ENCODE measurements at places on chromosomes 7 and 10.
A peak's percentile ranks its signal among the peaks of the same experiment; 100 is the strongest.

DNA sequence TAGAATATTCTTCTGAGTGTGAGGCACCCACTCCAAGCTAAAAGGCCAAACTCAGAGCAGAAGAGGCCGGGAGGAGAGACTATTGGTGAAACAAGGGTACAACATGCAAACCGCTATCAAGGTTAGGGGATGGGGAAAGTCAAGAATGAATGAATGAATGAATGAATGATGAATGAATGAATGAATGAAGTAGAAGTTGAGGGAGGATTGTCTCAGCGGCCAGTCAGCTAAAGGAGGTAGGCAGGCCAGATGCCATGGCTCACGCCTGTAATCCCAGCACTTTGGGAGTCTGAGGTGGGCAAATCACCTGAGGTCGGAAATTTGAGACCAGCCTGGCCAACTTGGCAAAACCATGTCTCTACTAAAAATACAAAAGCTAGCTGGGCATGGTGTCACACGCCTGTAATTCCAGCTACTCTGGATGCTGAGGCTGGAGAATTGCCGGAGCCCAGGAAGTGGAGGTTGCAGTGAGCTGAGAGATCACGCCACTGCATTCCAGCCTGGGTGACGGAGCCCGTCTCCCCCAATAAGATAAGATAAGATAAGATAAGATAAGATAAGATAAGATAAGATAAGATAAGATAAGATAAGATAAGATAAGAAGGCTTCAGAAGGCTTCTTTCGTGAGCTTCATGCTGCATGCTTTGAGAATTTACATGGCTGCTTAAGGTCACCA, 250.8 kb downstream of the CCDC3 start:
- DNase-seq: no peak

DNA sequence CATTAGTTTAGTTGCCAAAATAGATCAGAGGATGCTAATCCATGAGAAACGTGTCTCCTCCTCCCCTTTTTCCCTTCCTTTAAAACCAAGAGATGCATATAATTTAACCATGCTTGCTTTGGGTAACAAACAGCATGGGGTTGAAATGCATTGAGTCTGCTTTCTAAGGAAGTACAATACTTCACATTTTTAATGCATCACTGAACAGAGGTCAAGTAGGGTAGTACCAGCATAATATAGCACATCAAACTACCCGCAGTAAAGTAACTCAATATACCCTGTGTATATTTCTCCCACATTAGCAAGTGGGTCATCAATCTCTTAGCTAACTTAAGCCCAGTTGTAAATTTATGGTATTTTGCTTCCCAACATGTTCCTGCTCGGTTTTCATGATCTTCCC, 239.3 kb upstream of the SEMA3C start:
- DNase-seq: no peak

- DNase-seq: peak; percentile 63
These were observed 57.2 kb downstream of the MAD1L1 start for GRCh38 chr7:2175514-2175913.

DNA sequence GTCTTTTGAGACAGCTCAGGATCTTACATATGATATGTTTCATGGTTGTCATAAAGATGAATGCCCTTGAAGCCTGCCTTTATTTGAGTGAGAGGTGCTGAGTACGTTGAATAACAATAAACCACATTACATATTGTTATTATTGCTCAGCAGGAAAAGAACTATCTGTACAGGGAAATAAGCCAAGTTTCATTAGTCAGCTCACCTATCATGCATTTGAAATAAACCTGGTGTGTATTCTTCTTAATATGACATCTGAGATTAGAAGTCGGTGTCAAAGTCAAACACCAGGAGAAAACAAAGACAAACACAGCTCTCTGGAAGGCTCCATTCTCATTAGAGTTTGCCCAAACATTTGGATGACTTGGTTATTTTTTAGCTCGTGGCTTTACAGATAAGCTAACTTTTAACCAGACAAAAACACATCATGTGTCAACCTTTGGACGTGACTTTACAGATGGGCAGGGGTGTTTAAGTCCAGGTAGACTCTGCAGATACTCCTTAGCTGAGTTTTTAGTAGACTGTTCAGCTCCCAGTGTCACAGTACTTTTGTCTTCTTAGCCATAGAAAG, 71.2 kb upstream of the AOAH start:
- DNase-seq: no peak

DNA sequence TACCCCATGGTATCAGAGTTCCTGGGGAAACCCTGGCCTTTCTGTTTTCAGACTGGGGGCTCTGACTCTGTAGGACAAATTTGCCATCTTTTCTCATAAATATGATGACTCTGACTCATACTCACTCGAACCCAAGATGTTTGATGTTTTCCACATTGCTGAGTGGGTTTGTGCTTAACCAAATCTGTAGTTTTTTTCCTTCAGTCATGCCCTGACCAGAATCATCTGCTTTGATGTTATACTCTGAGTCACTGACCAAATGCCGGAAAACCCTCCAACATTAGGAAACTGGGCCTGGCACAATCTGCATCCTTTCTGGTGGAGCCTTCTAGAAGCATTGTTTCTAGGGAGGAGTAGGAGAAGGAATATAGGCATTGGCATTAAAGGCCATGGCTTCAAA, 118.7 kb downstream of the C10orf105 start:
- DNase-seq: peak; percentile 71

DNA sequence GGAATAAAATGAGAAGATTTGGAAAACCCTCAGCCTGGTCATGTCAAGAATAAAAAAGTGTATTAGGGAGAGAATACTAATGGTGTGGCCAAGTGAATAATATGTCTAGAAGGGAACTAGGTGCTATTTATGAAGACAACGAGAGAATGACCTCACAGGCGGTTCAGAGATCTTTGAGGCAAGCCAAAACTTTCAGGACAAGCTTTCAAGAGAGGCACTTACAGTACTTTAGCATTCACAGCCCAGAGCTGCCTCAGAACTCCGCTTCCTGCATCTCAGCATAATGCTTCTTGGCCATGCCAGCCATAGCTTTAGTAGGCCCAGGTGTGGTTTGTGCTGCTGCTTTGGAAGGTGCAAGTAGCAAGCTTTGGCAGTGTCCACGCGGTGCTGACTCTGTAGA, 37.2 kb upstream of the CCDC7 start:
- DNase-seq: no peak

GRCh38 chr7:23454881-23455526, 15.3 kb downstream of the IGF2BP3 start:
- DNase-seq: no peak

DNA sequence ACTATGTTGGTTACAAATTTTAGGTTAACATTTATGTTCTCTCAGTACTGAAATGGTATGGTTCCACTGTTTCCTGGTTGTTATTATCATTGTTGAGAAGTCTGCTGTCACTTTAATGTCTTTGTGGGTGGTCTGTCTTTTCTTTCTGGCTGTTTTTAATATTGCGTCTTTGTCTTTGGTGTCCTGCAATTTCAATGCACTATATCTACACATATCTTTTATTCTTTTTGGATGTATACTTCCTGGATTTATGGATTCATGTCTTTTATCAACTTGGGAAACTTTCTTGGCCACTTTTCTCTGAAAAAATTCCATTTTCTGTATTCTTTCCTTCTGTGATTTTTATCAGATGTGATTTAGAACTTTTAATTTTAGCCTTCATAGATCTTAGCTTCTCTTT, 250.2 kb downstream of the BUB3 start:
- no peak for DNase-seq

DNA sequence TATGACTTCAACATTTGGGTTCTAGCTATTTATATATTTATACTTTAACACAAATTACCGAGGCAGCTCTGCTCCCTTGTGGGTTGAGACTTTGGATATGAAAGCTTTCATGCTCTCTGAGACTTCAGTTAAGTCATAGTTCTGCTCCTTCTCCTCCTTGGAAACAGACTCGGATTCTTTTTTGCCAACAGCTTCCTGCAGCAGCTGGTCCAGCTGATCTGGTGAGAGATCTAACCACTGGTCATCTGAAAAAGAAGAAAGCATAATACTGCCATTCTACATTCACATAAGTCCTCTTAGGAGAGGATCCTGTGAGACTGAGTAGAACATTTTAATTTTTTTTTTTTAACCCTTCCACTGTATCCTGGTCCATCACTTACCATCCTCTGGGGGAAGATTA, 28.6 kb downstream of the ECD start:
- DNase-seq: no peak

DNA sequence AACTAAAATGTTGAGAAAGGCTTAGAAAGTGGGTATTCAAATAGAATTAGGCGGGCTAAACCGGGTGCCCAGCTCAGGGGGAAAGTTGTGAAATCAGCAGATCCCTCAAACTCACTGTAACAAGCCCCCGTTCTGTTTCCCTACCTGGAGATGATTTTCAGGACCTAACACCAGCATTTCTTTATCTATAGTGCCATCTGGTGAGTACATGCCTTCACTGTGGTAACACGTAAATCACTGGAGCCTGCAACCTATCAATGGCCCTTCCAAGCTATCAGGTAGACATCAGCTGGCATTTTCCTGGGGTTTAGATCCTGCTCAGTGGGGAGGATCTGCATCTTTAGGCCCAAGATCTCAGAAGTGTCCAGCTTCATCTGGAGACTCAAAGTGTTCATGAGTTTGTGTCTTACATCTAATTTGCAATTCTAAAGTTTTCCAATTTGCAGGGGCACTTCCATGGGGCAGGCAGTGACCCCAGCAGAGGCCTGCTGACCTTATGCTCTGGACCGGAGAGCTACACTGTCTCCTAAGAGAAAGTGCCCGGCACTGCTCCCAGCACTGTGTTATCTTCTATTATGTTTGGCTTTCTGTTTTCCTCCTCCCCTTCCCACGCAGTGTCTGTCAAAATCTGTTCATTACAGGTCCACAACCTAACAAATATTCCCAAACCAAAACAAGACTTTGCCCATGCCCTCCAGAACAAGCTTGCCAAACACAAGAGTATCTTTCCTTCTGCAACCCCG, 132.5 kb downstream of the LSM5 start:
- no peak for DNase-seq

DNA sequence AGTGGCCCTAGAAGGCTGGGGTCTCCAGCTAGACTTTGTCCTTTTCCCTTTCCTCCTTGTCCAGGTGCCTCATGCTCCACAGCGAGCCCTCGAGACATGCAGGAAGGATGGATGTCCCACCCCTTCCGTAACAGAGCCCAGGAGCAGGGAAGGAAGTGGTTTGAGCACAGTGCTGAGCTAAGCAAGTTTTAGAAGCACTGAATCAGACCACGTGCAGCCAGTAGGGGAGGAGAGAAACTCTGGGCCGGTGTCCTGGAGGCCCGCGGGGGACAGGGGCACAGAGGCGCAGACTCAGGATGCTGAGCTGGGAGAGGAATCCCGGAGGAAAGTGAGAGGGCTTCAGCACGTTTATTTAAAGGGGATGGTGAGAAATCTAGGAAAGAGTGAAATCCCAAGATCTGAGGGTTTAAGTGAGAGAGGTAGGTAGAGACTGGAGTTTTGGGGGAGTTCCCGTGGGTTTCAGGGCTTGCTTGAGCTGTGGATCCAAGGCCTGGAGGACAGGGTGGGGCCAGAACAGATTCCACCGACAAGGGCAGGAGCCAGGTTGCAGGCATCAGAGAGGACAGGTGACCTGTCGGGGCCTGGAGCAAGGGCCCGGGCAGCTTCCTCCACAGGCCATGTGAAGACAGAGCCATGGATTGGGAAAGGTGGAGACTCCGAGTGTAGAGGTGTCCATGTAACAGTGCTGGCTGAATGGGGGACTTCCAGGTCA, 4.4 kb upstream of the IRF5 start:
- DNase-seq: no peak

GRCh38 chr7:4747746-4748145, 27.7 kb upstream of the AP5Z1 start:
- DNase-seq: no peak

DNA sequence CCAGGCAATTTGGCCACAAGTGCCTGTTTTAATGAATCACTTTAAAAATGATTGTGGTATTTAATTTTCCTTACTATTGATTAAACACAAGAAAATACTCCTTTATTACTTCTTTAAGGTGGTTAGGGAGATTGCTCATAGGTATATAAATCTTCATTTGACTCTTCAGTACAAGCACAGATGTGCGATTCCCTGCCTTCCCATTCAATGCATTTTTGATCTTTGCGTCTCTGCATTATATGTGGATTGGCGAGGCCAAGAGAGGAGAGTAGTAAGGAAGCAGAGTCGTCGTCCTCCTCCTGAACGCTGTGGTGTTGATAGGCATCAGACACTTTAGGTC, 683.7 kb downstream of the LRMDA start:
- no peak for DNase-seq

- DNase-seq: no peak
These were observed 1.2 kb downstream of the MCU start for GRCh38 chr10:72692994-72693781.

GRCh38 chr7:40836218-40836617, 701.4 kb downstream of the SUGCT start:
- no peak for DNase-seq

DNA sequence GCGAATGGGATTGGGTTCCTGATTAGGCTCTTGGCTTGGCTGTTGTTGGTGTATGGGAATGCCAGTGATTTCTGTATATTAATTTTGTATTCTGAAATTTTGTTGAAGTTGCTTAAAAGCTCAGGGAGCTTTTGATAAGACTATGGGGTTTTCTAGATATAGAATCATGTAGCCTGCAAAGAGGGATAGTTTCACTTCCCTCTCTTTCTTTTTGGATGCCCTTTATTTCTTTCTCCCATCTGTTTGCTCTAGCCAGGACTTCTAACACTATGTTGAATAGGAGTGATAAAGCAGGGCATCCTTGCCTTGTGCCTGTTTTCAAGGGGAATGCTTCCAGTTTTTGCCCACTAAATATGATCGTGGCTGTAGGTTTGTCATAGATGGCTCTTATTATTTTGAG, 40.4 kb upstream of the MPP7 start:
- no peak for DNase-seq

DNA sequence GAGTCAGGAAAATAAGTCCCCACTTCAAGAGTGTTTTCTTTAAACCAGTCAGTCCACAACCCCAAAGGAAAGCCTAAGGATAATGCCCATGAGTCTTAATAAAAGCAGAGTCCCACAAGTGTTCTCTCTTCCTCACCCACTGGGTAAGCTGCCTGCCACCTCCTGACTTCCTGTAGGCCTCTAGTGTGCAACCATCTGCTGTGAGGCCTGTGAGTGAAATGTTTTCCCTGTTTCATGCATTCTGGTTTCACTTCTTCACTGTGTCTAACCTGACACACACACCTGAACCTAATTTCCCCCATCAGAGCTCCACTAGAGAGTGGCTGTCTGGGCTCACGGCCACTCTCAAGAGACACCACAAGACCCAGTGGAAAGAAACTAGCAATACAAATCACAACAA, 38.9 kb upstream of the GDF10 start:
- DNase-seq: no peak

GRCh38 chr10:53023411-53023810, 250.8 kb upstream of the MBL2 start:
- no peak for DNase-seq

DNA sequence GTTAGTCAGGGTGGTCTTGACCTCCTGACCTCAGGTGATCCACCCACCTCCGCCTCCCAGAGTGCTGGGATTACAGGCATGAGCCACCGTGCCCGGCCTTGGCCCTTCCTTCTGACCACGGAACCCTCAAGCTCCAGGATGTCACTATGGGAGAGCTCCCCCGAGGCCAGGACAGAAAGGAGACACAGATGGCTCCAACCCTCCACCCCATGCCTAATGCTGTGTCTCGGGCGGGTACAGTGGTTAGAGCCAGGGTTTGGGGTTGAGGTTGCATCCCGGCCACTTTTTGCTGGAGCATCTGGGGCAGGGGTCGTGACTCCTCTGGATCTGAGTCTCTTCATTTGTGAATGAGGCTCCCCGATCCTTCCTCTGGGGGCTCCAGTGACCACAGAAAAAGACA, 8.1 kb downstream of the MYL10 start:
- DNase-seq: no peak
